ENCODE measurements at places on chromosomes 5 and 9. TPM values are rescaled to one million over a fixed set of nuclear protein-coding genes. Genes with fewer than 3 reads are reported as not detected.
A peak's percentile ranks its signal among the peaks of the same experiment; 100 is the strongest.

DNA sequence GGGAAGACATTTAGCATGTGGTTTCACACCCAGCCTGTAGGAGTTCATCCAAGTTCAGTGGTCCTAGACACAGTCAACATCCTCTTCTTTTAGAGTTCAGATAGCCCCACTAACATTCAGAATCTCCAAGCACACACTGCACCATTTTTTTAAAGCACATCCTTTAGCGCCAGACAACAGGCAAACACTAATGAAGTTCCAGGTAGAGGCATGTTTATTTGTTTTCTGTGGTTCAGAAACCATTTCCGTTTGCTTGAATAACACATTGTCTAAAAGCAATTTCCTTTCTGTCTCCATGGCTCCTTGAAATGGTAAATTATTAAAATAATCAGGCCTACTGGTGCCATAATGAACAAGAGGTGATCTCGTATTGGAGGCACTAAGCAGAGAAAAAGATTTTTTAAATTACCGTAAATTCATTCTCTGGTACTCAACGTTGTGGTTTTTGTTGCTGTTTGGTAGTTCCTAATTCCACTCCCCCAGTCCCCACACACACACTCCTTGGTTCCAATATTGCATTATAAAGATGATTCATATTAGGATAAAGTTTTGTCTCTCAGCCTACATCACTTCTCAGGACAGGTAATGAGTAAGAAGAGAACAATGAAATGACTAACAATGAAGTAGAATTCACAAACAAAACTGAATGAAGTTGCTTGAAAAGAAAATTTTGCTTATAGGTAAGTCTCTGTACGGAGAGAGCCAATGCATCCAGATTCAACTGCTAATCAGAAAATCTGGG lies 153.1 kb downstream of the PCSK1 start:
- no peaks in the 10 kb centered on the region for H3K27me3 ChIP-seq
- H3K4me1 ChIP-seq, result peaks cover 29% of the 10 kb centered on the region
- H3K36me3 ChIP-seq, result no peaks in the 10 kb centered on the region
- peak; percentile 65 for DNase-seq

DNA sequence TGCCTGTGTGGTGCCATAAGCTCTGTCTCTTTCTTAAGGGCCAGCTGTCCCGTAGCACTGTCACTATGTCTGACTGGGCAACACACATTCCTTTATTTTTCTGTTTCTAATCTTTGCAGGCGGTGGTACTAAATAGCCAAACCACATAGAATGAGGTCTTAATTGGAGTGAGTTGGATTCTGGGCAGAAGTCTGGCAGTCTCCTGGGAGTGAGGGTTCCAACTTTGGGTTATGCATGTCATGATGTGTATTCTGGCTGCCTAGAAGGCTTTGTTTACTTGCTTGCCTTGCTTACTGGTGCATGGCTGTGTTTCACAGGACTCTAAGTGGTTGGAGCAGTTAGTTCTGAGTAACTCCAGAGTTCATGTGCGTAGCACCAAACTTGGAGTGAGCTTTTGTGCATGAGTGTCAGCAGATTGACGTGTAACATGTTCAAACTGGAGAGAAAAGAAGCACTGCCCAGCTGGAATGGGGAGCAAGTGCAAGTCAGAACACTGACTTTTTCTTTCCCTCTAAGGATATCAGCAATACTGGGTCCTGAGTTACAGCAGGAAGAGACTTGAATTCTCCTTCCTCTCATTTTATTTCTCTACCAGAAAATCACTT lies 185.8 kb downstream of the PCSK1 start:
- peak overlapping the region; percentile 47 for H3K4me3 ChIP-seq
- H3K36me3 ChIP-seq, result no peaks in the 10 kb centered on the region
- peak; percentile 62 for DNase-seq
- no peaks in the 10 kb centered on the region for H3K27me3 ChIP-seq
- peaks cover 63% of the 10 kb centered on the region for H3K4me1 ChIP-seq

GRCh38 chr5:821504-821903 lies 29.3 kb downstream of the ZDHHC11 start:
- no peak for DNase-seq
- no peak overlapping the region for H3K4me3 ChIP-seq
- no peaks in the 10 kb centered on the region for H3K27me3 ChIP-seq
- H3K36me3 ChIP-seq, result no peaks in the 10 kb centered on the region
- H3K4me1 ChIP-seq, result no peaks in the 10 kb centered on the region

DNA sequence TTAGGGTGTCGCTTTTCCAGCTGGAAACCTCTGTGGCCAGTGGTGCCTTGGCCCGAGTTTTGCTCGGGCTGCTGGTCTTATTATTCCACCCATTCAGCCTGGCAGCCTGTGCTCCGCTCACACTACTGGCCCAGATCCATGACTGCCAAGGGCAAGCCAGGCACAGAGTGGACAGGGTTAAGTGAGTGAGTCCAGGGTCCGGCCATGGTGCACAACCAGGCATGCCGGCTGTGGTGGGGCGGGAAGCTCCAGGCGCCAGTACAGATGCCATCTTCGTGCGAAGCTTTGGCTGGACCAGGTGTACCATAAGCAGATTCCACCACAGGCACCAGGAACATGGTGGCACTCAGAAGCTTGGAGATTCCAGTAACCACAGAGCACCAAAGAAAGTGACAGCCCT lies 580.2 kb upstream of the FAM174A start:
- H3K4me1 ChIP-seq, result no peaks in the 10 kb centered on the region
- no peak overlapping the region for H3K27ac ChIP-seq
- H3K36me3 ChIP-seq, result no peaks in the 10 kb centered on the region

GRCh38 chr9:10144355-10144754 lies 468.4 kb downstream of the PTPRD start:
- DNase-seq, result no peak
- H3K36me3 ChIP-seq, result no peaks in the 10 kb centered on the region
- no peak overlapping the region for H3K4me3 ChIP-seq
- no peaks in the 10 kb centered on the region for H3K27me3 ChIP-seq
- no peak overlapping the region for H3K27ac ChIP-seq
- H3K4me1 ChIP-seq, result no peaks in the 10 kb centered on the region

DNA sequence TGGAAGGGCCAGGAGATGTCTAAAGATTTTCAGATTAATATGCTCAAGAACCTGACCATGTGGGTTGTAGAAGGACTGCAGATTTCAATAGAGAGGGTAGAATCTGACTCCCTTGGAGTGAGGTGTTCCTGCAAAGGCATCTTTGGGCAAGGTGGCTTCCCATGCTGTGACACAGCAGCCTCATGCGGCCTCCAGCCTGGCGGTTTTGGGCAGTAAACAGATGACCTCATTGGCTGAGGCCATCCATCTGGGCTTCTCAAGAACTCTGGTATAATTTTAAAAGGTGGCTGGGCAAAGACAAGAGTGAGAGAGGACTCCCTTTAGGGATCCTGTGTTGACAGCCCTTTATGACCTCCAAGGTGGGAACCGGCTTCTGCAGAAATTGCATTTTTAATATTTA lies 90.3 kb upstream of the ERCC6L2 start:
- H3K27ac ChIP-seq, result no peak overlapping the region
- no peaks in the 10 kb centered on the region for H3K4me1 ChIP-seq
- H3K27me3 ChIP-seq, result no peaks in the 10 kb centered on the region
- no peak for DNase-seq
- no peaks in the 10 kb centered on the region for H3K36me3 ChIP-seq

GRCh38 chr5:107112216-107112615 lies 558.5 kb downstream of the EFNA5 start:
- no peak overlapping the region for H3K4me3 ChIP-seq
- H3K27ac ChIP-seq, result no peak overlapping the region

DNA sequence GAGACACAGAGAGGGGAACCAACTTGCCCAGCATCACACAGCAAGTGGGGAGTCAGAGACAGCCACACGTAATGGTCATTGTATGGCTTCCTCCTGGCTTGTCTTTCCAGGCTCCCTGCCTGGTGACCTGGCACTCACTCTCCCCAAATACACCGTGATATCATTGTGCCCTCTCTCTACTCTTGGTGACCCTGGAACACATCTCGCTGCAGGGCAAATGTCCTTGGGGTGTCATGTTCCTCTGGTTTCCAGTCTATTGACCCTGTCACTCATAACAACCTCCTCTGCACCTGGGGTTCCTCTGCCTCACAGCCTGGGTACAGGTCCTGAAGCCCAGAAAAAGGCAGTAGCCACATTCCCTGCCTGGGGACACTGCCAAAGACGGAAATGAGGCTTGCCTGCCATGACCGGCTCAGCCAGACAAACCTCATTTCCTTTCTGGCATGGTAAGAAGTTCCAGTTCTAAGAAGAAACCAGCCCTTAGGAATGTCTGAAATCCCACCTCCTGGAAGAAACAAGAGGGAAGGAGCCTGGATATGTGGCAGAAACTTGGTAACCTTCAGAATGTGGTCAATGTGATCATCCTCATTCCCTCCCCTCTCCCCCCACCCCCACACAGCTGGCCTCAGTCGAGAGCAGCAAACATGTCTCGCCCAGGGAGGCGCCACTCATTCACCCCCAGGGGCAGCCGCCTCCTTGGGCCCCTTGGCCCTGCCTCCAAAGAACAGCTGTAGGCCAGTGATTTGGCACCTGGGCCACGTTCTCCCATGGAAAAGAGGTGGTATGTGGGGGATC lies 30.6 kb upstream of the SMU1 start:
- peaks cover 5% of the 10 kb centered on the region for H3K36me3 ChIP-seq
- peak overlapping the region; percentile 49 for H3K27ac ChIP-seq
- DNase-seq, result no peak
- no peak overlapping the region for H3K4me3 ChIP-seq
- H3K4me1 ChIP-seq, result peaks cover 24% of the 10 kb centered on the region

GRCh38 chr5:125251703-125252102 lies 505.3 kb upstream of the ZNF608 start:
- H3K4me1 ChIP-seq, result no peaks in the 10 kb centered on the region
- no peaks in the 10 kb centered on the region for H3K27me3 ChIP-seq
- H3K4me3 ChIP-seq, result no peak overlapping the region

- H3K36me3 ChIP-seq, result no peaks in the 10 kb centered on the region
- no peak overlapping the region for H3K27ac ChIP-seq
- peaks cover 14% of the 10 kb centered on the region for H3K4me1 ChIP-seq
Measured at GRCh38 chr5:123705741-123706140, 193.8 kb downstream of the CSNK1G3 start.

DNA sequence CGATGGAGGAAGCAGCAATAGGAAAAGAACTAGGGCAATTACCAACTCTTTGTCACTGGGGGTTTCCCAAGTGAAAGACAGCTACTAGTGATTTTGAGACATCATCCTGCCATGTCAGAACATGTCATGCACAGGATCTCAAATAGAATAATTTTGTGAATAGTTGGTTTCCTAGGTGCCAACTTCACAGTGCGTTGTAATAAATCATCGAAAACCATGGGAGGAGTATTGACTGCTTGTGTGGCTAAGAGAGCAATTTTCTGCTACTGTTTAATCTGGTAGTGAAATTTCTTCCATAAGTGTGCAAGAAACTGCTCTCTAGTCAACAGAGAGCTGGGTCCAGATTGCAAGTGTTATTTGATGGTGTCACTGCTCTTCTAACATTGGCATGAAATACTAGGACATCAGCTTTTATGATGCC lies 168.6 kb downstream of the NNT start:
- H3K27ac ChIP-seq, result peak overlapping the region; percentile 99
- H3K4me1 ChIP-seq, result peaks cover 39% of the 10 kb centered on the region
- no peak overlapping the region for H3K4me3 ChIP-seq
- DNase-seq, result peak; percentile 61
- H3K27me3 ChIP-seq, result no peaks in the 10 kb centered on the region

GRCh38 chr9:120891884-120892747 lies 15.1 kb upstream of the PHF19 start:
- no peaks in the 10 kb centered on the region for H3K36me3 ChIP-seq
- H3K4me1 ChIP-seq, result peaks cover 15% of the 10 kb centered on the region

DNA sequence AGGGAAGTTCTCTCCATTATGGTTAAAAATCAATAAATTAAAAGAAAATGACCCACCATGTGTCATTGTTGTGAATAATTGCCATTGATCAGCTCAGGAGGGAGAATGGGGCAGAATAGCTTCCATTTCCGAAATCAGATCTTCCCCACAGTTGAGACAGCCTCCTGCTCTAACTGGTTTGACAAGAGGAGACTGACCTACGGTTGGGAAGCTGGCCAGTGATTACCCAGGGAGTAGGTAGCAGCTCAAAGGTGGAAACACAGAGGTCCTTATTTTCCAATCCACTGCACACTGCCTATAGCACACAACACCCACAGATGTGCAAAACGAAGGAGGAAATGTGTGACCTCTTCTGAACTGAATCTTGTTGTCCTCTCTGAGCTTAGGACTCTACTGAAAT lies 69.0 kb upstream of the DAPK1 start:
- H3K27ac ChIP-seq, result no peak overlapping the region
- peaks cover under 1% of the 10 kb centered on the region for H3K4me1 ChIP-seq
- no peaks in the 10 kb centered on the region for H3K27me3 ChIP-seq

GRCh38 chr9:102499468-102499867 lies 495.7 kb upstream of the CYLC2 start:
- H3K27ac ChIP-seq, result no peak overlapping the region
- H3K36me3 ChIP-seq, result no peaks in the 10 kb centered on the region
- no peak for DNase-seq
- no peak overlapping the region for H3K4me3 ChIP-seq

GRCh38 chr9:119675951-119676350 lies 306.7 kb upstream of the BRINP1 start:
- H3K27me3 ChIP-seq, result no peaks in the 10 kb centered on the region
- no peaks in the 10 kb centered on the region for H3K36me3 ChIP-seq
- no peak overlapping the region for H3K4me3 ChIP-seq
- no peak overlapping the region for H3K27ac ChIP-seq

DNA sequence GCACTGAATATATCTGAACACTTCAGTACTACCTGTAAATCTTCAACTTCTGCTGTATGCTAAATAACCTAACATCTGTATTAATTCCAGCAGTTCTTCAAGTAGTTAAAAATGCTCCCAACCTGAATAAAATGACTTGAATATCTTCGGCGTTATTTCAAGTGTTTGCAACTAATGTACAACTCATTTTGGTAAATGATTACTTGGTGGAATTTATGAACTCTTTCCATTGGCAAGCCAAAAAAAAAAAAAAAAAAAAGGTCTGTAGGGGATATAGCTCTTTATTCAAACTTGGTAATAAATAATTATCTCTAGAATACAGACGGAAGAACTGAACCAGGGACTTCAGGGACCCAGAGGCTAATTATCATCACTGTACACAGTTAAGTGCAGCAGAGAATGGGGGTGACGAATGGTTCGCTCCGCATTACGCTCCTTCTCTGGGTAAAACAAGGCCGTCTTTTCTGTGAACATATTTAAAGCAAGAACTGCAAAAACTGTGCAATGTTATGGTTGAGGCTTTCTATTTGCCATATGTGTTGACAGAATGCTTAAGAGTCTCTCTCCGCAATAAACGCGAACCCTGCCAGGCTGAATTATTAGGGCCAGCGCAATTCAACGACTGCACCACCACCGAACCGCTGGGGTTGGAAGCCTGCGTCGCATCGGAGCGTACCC lies 1.9 kb upstream of the ERBIN start:
- H3K4me1 ChIP-seq, result peaks cover 10% of the 10 kb centered on the region
- H3K27ac ChIP-seq, result peak overlapping the region; percentile 78
- DNase-seq, result no peak
- no peaks in the 10 kb centered on the region for H3K27me3 ChIP-seq
- no peaks in the 10 kb centered on the region for H3K36me3 ChIP-seq

Gene PCAT7
- not detected for polyA plus RNA-seq

Gene SLC31A1
- polyA plus RNA-seq, result 21.1 TPM

Gene DRD1
- 0.01 TPM for polyA plus RNA-seq

Gene LRRC19
- not detected for polyA plus RNA-seq

Gene MOCS2
- polyA plus RNA-seq, result 28.2 TPM

Gene NPR3
- 0.01 TPM for polyA plus RNA-seq

Gene CAMK2A
- polyA plus RNA-seq, result not detected

Gene SUSD3
- 0.37 TPM for polyA plus RNA-seq

Data from keratinocyte (primary cell).